Caco-2 (cell line): ENCODE measurements at places on chromosomes 6 and 20. TPM values are rescaled to one million over a fixed set of nuclear protein-coding genes. Genes with fewer than 3 reads are reported as not detected.

GABRR2 gene
- 0.29 TPM in 1 of 2 replicates, not detected in the other for total RNA-seq

EYA2 gene
- 0.25 and 0.30 TPM in 2 replicates for total RNA-seq

HLA-DRA gene
- not detected in 2 replicates for total RNA-seq

- no peak for DNase-seq
Measured at GRCh38 chr20:22824077-22824476, 211.0 kb upstream of the SSTR4 start.

DNA sequence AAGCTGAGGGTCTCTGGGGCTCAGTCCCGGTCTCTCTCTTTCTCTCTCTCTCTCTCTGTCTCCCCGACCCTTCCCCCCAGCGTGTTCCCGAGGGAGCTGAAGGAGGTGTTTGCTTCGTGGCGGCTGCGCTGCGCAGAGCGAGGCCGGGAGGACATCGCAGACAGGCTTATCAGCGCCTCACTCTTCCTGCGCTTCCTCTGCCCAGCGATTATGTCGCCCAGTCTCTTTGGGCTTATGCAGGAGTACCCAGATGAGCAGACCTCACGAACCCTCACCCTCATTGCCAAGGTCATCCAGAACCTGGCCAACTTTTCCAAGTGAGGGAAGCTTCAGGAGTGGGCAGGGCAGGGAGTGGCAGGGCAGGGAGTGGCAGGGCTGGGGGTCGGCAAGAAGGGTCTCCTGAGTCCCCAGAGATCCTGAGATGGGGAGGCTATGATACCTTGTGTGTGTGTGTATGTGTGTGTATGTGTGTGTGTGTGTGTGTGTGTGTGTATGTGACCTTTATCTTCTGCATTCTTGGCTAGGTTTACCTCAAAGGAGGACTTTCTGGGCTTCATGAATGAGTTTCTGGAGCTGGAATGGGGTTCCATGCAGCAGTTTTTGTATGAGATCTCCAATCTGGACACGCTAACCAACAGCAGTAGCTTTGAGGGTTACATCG lies 13.6 kb upstream of the ZBTB9 start:
- DNase-seq = no peak

DNA sequence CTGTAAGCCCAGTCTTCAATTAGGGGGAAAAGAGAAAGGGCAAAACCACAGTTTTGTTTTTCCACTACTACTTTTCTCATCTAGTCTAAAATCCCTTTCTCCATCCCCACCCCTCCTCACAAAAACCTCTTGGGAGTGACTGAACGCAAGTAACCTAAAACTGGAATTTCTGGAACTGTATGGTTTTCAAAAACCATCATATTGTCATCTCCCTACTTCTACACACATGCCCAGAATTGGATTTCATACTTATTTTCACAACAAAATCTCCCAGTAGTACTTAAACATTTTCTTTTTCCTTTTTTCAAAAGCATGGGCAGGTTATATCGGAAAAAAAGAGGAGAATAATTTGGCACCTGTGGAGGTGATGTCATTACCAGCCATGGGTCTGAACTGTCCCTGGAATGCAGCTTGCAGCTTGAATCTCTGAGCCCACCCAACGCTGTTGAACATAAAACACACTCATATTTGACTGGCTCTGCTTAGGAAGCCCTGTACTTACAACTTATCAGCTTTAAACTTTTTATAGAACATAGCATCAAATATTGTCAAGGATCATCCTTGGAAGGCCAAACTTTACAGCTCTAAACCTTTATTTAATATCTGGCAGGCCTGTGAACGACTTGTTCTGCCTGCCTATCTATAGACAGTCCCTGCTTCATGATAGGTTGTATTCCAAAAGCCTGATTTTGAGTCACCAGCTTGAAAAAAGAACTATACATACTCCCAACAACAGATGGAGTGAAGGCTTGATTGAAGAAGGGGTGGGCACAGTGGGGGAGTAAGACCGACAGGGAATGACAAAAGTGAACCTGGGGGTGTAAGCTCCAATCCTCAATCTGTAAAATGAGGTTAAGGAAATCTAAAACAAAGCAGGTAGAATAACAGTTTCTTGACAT lies 59.3 kb downstream of the EPB41L2 start:
- no peak for DNase-seq

DNA sequence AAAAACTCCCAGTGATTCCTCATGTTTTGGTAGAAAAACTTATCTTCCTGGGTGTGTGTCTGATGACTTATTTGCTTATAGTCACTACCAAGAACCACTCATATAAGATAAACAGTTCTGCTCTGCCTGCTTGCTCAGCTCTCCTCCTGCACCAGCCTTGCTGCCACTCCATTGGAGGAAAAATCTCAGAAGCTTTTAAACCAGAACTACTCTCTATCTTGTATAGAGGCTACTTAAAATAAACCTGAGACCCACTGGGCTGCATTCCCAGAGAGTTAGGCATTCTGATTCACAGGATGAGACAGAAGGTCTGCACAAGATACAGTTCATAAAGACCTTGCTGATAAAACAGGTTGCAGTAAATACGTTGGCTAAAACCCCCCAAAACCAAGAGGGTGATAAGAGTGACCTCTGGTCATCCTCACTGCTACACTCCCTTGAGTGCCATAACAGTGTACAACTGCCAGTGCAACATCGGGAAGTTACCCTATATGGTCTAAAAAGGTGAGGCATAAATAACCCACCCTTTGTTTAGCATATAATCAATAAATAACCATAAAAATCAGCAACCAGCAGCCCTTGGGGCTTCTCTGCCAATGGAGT lies 728.3 kb downstream of the EPHA7 start:
- DNase-seq = no peak

GRCh38 chr6:126033696-126034095 lies 47.4 kb downstream of the TRMT11 start:
- peak; percentile 68 for DNase-seq
